Stimulated activated memory B cell treated with anti-CD40 and anti-IgM and Interleukin-4, amounts not matched to agents 10 μg/mL and 1 μg/mL and 100 μg/mL, for 72 hours (primary cell): ENCODE measurements at places on chromosomes 1 and 21.

- no peak for ATAC-seq
These were observed 24.3 kb downstream of the PTGS2 start for GRCh38 chr1:186655876-186656275.

GRCh38 chr1:182389619-182390047 lies 2.0 kb downstream of the GLUL start:
- no peak for ATAC-seq

- ATAC-seq: no peak
These were observed 117.6 kb downstream of the UBE2U start for GRCh38 chr1:64320922-64321614.

- ATAC-seq: no peak
These were observed 128.8 kb downstream of the KCNJ6 start for GRCh38 chr21:37787456-37787855.

DNA sequence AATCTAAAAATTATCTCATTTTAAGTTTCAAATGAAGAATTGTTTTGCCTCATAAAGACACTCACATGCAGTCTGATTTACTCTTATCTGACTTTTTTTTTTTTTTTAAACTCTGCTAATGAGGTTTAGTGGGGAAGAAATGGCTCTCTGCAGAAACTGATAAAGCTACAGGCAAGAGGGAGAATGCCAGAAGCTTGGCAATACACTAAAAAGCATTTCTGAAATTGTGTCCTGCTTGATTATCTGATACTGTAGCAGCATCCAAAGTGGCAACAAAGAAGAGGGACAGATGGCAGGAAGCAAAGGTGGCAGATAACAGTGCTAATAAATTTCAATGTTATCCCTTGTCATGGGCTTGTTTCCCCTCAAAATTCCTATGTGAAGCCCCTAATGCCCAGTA lies 1744.9 kb downstream of the NCAM2 start:
- ATAC-seq: no peak

GRCh38 chr21:28334407-28334806 lies 658.3 kb downstream of the LTN1 start:
- ATAC-seq: peak; percentile 68

DNA sequence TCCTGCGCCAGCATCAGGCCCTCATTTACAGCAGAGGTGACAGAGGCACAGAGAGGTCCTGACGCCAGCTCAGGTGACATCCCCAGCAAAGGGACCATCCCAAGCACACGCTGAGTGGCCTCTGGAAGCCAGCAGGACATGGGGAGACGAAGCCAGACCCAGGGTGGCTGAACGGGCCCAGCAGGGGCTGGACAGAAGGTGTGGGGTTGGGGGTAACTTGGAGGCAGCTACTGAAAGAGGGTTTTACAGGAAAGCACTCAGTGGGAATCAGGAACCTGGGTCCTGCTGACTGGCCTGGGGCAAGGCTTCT lies 1.6 kb upstream of the ARHGEF16 start:
- no peak for ATAC-seq

DNA sequence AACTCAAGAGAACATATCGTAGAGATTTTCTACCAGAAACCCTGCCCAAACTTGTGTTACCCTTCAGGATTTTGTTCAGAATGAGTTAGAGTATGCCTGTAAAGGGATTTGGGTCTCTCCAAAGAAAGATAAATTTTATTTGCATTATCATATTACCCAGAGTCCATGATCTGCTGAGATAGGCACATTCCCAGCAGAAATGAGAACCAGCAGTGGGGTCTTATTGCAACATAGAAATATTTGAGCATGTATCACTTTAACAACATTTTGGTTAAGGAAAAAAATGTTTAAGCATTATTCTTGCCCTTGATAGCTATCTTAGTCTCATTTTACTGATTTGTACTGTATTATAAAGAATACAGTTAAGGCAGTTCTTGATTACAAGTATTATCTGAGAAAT lies 10.6 kb downstream of the VCAM1 start:
- no peak for ATAC-seq

DNA sequence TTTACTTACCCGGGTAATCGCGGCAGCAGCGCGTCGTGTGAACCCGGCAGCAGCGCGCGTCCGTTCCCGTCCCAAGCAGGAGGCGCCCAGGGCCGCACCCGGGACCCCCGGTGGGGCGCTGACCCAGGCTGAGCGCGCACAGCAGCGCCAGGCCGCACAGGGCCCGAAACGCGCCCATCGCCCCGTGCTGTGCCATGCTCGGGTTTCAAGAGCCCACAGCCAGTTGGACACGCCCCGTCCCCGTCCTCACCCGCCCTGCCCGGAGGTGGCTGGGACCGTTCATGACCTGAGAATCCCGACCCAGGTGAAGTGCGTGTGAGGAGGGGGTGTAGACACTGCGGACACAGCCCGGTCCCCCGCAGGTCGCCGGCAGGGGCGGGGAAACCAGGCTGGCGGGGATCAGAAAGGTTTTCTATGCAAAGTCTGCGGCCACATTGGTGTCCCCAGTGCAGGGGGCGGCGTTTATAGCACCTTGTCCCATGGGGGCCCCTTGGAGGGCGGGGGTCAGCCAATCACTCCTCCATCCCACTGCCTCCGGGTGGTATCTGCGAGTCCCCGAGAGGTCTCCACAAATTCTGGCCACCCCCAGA lies at the start of gene TNFRSF18:
Gene TNFRSF18 (minus strand): TSS at position 217 of the 590 bp plus-strand sequence. CDS start 21 bp downstream, at position 196.
- ATAC-seq: peak; percentile 50

DNA sequence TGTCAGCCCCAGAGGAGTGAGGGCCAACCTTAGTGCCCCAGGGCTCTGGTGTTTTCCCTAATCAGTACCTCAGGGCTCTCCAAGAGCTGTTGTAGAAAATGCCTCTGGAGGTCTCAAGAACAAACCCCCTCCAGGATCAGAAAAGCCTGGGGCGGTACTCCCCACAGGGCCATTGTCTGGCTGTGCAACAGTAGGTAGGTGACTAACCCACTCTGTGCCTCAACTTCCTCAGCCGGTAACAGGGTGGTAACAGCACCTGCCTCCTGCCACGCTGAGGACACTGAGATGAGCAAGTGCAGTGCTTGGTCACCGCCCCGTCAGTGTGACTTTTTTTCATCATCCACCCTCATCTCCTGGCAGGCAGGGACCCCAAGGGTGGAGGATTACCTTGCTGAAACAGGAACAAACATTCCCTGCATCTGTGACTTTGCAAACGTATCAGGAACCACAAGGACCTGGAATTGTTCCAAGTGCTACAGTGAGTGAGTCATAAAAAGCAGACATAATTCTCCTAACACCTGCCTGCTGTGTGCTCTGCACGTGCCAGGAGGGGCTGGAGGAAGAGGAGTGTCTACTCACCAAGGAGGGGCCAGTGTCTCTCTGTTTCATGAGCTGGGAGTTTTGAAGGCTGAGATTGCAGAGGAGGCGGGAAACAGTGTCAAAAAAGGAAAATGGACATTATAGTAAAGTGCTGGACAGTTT lies 440.8 kb downstream of the NPHP4 start:
- ATAC-seq: no peak

- peak; percentile 85 for ATAC-seq
These were observed 46.9 kb downstream of the CD34 start for GRCh38 chr1:207863893-207864535.

- ATAC-seq: no peak
These were observed 54.4 kb upstream of the RBM34 start for GRCh38 chr1:235215453-235215852.

GRCh38 chr1:8137481-8138244 lies 111.6 kb upstream of the ERRFI1 start:
- no peak for ATAC-seq

- ATAC-seq: no peak
These were observed 20.6 kb downstream of the CSF1 start for GRCh38 chr1:109931189-109931731.

GRCh38 chr1:165536016-165536415 lies 7.8 kb upstream of the LRRC52 start:
- no peak for ATAC-seq

GRCh38 chr1:55233145-55233777 lies 18.1 kb upstream of the USP24 start:
- no peak for ATAC-seq

DNA sequence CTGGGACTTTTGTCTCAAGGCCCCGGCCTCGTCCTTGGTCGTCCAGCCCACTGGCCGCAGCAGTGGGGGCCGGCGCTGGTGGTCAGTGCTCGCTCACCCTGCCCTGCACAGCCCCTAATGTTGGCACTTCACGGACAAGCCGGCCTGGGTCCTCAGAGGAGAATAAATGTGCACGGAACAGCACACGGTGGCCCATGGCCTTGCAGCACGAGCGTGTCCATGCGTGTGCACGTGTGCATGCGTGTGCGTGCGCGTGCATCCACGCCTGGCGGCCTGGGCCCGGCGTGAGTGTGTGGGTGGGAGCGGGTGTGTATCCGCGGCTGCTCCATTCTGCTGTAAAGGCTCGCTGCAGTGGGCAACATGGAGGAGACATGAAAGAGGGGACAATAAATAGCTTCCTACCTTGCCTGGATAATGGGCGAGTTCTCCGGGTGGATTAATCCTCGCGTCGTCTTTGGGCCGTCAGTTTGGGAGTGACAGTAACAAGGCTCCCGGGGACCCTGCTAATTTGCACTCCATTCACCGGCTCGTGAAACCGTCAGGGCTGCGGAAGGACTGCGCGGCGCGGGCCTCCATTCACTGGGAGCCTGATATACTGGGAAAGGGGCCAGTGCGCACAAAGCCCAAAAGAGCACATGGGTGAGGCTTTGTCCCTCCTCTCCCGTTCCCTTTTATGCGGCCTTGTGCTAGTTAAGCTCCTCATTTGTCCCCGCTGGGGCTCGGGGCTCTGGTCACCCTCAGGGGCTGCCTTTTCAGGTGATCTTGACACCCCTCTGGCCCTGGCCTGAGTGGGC lies 142.8 kb downstream of the PRDM16 start:
- no peak for ATAC-seq

DNA sequence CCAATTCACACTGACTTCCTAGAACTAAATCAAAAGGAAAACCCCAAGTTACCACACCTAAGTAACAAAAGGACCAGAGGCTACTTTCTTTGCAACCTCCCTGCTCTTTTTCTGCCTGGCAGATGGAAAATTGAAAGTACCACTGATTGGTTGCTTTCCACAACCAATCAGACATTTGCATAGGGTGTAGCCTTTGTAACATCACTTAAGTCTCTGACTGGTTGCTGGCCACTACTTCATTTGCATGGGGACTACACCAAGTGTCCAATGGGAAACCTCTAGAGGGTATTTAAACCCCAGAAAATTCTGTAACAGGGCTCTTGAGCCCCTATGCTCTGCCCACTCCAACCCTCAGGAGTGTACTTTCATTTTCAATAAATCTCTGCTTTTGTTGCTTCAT lies 365.0 kb downstream of the LTN1 start:
- ATAC-seq: no peak

GRCh38 chr21:18987520-18988026 lies 584.0 kb upstream of the TMPRSS15 start:
- ATAC-seq: peak; percentile 41

- no peak for ATAC-seq
These were observed 142.5 kb downstream of the DAB1 start for GRCh38 chr1:57281324-57281723.

GRCh38 chr1:54645806-54646676 lies 4.5 kb downstream of the MROH7 start:
- ATAC-seq: no peak

DNA sequence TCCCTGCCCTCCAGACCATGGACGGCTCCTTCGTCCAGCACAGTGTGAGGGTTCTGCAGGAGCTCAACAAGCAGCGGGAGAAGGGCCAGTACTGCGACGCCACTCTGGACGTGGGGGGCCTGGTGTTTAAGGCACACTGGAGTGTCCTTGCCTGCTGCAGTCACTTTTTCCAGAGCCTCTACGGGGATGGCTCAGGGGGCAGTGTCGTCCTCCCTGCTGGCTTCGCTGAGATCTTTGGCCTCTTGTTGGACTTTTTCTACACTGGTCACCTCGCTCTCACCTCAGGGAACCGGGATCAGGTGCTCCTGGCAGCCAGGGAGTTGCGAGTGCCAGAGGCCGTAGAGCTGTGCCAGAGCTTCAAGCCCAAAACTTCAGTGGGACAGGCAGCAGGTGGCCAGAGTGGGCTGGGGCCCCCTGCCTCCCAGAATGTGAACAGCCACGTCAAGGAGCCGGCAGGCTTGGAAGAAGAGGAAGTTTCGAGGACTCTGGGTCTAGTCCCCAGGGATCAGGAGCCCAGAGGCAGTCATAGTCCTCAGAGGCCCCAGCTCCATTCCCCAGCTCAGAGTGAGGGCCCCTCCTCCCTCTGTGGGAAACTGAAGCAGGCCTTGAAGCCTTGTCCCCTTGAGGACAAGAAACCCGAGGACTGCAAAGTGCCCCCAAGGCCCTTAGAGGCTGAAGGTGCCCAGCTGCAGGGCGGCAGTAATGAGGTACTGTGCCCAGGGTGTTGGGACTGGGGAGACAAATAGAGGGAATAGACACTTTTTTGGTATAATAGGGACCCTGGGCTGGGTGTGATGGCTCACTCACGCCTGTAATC lies 1.0 kb downstream of the ZBTB48 start:
- ATAC-seq: no peak

- ATAC-seq: no peak
These were observed 31.8 kb downstream of the LRRN2 start for GRCh38 chr1:204653590-204654340.

- ATAC-seq: no peak
These were observed 8.3 kb upstream of the KIAA0040 start for GRCh38 chr1:175200678-175201521.

DNA sequence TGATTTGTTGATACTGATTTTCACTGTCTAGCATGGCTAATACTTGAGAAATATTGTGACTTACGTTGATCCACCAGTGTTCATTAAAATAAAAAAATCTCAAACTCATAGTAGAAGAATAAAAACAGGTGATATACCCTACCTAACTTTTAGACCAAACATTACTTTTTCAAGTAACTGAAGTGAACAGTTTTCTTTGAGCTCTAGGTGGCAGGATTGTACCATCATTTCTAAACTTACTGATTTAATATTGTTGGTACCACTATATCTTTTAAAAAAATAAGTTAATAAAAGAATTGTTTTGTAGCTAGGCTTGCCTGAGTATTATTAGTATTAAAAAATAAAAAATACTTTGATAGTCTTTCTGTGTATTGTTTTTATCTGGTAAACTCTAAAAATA lies 21.5 kb downstream of the CDC73 start:
- ATAC-seq: no peak
